ENCODE measurements at places on chromosomes 1 and 21.

GRCh38 chr1:240111558-240111957 is 19.9 kb downstream of the FMN2 start:
- DNase-seq, result no peak

DNA sequence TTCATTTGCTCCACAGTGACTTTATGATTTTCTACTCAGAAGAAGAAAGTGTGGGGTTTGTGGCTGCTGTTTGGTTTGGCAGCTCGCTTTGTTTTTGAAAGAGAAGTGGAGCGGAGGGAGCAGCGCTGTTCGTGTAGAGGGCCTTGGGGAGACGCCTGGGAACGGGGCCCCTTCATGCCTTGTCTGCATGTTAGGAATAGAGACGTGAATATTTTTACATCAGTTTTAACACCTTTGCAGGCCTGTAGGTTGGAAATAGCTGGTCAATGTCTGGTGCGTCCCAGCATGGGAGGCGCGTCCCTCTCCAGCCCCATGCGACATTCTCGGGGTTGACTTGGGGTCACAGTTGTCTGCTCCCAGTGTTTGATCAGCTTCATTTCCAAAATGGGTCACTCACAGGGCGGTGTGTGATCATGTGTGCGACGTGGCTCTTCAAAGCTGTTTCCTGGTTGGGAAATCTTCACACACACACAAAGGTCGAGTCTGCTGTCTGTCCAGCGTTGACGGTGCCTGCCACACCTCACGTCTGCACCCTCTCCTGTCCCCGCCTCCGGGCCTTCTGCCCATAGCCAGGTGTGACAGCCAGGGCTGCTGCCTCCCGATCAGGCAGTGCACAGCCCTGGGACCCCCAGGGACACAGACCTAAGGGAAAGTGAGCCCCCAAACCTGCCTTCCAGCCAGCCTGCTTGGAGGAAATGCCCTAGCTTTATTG is 149.2 kb downstream of the PSMG1 start:
- DNase-seq, result no peak

DNA sequence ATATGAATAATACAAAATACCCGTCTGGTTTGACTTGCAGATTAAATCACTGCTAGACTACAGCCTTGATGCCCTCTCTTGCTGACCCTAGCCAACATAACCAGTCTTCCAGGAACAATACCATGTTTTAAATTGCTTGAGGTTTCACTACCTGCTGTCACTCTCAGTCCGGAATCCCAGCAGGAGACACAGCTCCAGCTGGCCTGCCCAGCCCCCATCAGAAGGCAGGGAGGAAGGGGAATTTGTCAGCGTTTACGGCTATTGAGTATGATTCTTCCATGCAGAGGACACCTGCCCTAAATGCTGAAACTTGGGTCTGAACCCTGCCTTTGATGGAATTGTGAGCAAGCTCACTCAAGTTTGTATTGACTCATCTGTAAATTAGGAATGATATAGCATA is 33.0 kb downstream of the ZNF496 start:
- DNase-seq, result no peak

DNA sequence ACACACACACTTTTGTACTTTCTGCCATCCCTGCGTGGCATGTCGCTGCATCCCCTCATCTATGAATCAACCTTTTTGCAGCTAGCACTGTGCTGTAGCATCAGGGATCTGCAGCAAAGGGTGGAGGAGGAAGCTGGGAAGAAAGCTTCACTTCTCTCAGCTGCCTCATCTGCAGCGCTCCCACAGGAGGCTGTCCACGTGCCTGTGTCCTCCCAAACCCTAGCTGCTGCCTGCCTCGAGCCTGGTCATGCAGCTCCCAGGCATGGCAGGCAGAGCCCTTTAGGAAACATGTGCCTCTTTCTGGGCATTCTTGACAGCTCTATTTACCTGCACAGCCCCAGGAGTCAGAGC is 262.1 kb upstream of the SGIP1 start:
- DNase-seq, result peak; percentile 62

GRCh38 chr1:45824607-45825006 is 21.2 kb downstream of the MAST2 start:
- DNase-seq, result no peak

GRCh38 chr1:226731257-226731893 is 7.7 kb downstream of the ITPKB start:
- no peak for DNase-seq

GRCh38 chr1:27402349-27402754 is 9.9 kb downstream of the GPR3 start:
- peak; percentile 36 for DNase-seq

All from GM04504 (cell line).